ENCODE measurements at places on chromosomes 1 and 21.

DNA sequence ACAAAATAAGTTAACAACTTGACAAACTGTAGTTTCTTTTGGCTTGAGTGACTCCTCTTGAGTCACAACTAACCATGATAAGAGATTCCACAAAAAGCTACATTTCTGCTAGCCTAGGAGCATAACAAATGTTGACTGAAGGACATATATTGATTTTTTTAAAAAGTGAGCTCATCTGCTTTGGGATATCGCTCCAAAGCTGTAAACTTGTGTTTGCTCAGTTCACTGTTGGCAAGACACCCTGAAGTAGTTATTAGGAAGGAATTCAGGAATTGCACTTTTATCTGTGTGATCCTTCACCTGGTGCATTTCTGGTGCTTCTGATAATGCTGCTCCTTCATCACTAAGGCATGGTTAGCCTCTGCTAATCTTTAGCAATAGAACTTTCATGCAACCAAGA, 23.7 kb downstream of the RWDD3 start:
- no peak for DNase-seq

DNA sequence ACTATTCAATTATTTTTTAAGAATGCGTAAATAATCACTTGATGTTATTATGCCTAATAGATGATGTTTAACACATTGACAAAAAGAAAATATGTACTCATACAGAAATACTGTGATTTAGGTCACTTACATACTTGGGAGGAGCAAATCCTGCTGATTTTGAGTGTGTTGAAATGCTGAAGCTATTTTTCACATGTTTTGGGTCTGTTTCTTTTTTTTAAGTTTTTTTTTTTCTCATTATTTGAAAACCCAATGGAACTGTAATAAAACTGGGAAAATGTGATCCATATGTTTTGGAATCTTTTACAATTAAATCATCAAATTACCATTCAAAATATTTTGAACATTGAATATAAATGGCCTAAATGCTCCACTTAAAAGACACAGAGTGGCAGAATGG, 366.2 kb upstream of the ADAMTS5 start:
- DNase-seq, result no peak

DNA sequence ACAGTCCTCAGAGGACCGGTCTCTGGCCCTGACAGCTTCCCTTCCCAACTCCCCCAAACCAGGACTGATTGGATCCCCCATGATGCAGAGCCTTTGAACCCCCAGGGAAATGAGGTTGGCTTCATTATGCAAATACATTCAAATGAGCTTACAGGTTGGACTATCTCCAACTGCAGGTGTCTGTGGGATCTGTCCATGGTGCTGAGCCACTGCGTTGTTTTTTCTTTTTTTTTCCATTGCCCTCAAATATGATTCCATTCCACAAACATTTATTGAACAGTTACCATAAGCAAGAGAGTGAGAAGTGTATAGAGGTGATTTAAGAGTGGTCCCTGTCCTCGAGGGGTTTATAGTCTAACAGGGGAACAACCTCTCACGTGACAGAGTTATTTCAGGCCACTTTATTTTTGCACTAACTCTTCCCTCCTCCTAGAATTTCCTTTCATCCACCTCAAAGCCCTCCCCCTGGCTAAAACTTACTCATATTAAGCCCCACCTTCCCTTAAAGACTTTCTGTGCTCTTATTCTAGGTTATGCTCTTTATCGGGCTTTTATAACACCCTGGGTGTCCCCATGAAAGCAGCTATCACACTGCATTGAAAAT, 21.9 kb downstream of the DLGAP3 start:
- DNase-seq, result no peak

- no peak for DNase-seq
Observed at GRCh38 chr1:184078564-184079249, 27.2 kb downstream of the TSEN15 start.

DNA sequence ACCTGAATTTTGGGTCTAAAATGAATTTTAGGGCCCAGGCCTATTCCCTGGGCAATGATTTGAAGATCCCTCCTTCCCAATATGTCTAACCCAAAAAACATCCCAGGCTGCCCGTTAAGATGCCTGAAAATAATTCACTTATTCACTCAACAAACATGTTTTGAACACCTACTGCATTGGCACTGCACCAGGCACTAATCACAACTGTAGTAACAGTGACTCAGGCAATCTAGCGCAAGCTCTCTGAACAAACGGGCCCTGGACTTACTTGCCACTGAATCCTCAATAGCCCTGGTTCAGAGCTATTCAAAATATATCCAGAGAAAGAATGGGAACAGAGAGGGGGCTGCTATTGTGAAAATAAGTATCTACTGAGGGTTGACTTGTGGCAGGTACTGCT, 4.2 kb downstream of the CD244 start:
- DNase-seq, result no peak

GRCh38 chr1:28326984-28327383, 1.9 kb upstream of the MED18 start:
- peak; percentile 67 for DNase-seq

DNA sequence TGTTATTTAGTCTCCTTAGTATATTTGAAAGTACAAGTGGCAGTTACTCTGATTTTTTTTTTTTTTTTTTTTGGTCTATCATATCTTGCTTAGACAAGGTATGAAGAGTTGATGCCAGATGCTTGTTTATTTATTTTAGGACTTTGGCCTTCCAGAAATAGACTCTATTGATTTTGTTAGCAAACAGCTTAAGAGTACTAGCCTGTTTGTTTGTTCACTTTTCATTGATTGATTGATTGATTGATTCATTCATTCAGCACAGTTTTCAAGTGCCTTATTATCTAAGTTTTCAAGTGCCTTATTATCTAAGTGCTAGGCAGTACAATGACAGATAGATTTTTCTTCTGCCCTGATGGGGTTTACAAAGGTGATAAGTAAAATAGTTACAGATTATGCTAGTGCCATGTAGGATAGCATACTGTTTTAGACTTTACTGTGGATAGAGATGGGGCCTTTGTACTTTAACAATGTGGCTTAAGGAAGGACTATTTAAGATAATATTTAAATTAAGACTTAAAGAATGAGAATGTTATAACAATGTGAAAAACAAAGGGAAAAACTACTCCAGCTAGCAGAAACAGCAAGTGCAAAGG, 50.5 kb downstream of the MTF2 start:
- DNase-seq, result no peak

GRCh38 chr1:936348-937264, 12.9 kb downstream of the SAMD11 start:
- DNase-seq, result no peak

DNA sequence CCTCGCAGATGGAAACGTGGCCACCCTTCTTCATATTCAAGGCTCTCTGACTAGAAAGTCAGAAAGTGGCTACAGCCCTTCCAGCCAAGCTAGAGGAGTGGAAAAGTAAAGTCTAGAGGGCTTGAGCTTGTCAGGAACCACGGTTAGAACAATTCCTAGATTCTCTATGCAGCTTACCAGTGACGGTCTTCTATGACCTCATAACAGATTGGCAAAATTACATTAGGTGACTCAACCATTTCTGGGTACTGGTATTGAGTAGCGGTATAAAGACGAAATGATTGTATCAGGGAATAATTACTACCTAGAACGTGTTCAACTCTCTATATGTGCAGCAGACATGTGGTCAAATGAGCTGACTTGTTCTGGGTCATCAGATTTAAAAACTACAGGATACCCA, 155.0 kb upstream of the RUNX1 start:
- DNase-seq, result peak; percentile 62

DNA sequence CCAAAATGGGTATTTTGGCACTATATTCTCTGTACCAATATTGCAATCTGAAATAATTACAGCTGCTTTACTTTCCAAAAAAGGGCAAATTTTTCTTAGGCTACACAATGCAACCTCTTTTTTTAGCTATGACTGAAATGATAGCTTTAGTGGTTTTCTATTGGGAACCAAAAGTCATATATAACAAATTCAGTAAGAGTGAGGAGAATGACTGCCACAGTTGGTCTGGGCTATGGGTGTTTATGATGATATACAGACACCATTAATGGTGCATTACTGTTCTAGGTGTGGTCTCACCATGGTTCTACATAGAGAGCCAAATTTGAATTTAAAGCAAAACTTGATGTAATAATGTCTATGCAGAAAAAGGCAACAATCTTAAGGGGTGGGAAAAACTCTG, 72.3 kb upstream of the PTBP2 start:
- no peak for DNase-seq

DNA sequence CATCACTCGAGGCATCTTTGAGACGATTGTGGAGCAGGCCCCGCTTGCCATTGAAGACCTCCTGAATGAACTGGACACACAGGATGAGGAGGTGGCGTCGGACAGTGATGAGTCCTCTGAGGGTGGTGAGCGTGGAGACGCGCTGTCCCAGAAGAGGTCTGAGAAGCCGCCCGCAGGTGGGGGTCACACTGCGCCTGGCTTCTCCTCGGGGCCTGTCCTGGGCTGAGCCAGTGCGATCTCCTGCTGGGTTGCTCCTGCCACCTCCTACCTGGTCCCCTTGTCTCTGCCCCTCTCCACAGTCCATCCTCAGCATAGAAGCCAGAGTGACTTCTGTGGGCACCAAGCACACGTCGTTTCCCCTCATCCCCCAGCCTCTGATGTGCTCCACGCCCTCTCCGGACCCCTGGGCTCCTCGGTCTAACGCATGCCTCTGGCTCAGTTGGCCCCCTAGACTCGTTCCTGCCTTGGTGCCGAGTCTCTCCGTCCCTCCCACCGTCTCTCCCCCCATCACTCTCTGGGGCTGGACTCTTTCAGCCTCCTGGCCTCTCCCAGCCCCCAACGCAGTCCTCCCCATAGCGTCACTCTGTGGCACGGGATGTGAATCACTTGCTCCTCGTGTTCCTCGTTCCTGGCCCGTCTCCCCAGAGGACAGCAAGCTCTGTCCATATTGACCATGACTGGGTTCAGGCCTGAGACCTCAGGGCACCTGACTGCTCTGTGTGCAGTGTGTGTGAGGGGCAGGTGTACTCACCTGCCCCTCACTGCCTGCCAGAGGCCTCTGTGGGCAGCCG, 8.7 kb downstream of the RRP1 start:
- DNase-seq, result no peak

GRCh38 chr1:41268154-41268770, 26.2 kb upstream of the SCMH1 start:
- DNase-seq, result peak; percentile 74

DNA sequence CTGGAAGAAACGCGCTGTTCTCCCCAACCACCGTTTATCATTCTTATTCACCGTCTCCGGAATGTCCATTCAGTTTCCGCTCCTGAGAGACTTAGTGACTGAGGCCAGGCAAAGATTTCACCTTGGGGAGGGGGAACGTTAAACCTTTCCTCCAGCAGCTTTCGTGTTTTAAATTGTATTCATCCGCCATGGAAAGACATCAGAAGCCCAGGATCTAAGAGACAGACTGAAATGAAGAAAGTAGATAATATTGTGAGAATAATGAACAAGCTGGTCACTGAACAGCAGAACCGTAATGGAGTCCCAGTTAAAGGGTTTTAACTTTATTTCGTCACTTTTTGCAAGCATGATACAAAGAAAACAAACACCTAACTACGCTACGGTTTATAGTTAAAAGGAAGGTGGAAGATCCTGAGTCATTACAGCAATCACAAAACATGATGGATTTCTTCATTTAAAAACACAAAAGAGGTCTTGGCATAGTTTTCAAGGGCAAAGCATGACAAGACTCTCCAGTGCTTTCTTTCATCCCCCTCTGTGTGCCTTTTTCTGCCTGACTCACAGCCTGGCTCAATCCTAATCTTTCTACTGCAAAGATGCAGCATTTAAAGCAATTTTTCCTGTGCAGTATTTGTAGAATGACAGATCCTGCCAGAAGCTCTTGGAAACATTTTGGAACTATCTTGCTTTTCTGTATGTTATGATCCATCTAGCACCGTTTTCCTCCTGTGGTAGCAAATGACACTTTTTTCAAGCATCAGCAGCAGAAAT, 722 bp upstream of the SLC19A2 start:
- peak; percentile 45 for DNase-seq

- peak; percentile 44 for DNase-seq
Observed at GRCh38 chr1:108881369-108881768, 4.6 kb downstream of the GPSM2 start.

GRCh38 chr1:91847851-91848250, 38.1 kb downstream of the TGFBR3 start:
- DNase-seq, result no peak

DNA sequence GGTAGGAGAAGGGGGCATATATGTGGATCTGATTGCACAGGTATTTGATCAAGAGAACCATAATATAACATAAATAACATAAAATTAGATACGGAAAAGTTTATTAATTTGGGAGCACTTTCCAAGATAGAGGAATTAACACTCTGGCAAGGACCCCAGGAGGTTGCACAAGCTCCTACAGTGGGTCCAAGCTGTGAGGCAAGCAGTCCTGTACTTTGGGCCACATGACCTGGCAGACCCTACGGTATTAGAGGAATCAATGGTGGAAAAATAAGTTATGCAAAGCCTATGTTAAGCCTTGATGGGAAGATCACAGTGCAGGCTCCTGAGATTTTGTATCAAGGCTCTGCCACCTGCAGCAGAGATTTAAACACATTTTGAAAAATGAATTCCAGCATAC, 220.1 kb downstream of the COL24A1 start:
- DNase-seq, result no peak

GRCh38 chr1:1256956-1257871, 10.7 kb upstream of the C1QTNF12 start:
- DNase-seq, result no peak

GRCh38 chr1:162019446-162019845, 4.2 kb downstream of the OLFML2B start:
- no peak for DNase-seq

GRCh38 chr1:31258581-31258980, 18.9 kb upstream of the NKAIN1 start:
- no peak for DNase-seq

GRCh38 chr1:92842082-92843045, 10.5 kb downstream of the RPL5 start:
- DNase-seq, result no peak

- DNase-seq, result peak; percentile 38
Observed at GRCh38 chr1:33082575-33083108, 1.7 kb downstream of the AZIN2 start.

DNA sequence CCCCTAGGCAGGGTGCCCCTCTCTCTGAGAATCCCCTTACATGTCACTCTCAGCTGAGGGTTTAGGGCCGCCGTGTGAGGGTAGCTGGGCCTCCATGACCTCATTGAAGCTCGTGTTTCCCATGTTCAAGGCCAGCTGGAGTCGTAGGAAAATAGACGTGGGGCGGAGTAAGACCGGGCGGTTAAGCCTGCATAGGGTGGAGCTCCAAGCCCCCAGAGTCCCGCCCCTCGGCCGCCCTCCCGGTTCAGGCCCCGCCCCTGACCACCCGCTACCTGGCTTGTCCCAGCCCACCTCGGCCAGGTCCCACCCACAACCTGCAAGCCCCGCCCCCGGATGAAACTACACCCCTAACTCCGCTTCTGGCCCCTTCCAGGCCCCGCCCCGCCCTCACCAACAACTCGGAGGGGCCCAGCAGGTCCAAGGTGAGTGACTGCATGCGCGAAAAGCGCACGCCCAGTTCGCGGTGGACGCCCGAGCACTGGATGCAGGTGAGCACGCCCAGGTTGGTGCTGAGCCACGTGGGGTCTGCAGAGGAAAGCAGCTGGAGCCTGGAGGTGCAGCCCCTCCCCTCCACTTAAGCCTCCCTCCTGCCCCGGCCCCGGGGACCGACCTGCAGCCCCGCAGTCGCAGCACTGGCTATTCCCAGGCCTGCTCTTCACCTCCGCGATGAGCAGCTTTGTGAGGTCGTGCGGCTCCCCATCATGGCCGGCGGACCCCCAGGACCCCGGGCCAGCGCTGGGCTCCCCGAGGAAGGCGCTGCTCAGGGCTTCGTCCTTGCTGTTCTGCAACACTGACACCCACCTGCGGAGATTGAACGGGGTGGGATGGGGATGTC, 12.2 kb upstream of the TCEA3 start:
- DNase-seq, result no peak

- DNase-seq, result peak; percentile 41
Observed at GRCh38 chr1:219568733-219569132, 44.2 kb downstream of the ZC3H11B start.

Measured in ELR (cell line).